HS-27A (cell line): ENCODE measurements at places on chromosomes 2 and 18.

DNA sequence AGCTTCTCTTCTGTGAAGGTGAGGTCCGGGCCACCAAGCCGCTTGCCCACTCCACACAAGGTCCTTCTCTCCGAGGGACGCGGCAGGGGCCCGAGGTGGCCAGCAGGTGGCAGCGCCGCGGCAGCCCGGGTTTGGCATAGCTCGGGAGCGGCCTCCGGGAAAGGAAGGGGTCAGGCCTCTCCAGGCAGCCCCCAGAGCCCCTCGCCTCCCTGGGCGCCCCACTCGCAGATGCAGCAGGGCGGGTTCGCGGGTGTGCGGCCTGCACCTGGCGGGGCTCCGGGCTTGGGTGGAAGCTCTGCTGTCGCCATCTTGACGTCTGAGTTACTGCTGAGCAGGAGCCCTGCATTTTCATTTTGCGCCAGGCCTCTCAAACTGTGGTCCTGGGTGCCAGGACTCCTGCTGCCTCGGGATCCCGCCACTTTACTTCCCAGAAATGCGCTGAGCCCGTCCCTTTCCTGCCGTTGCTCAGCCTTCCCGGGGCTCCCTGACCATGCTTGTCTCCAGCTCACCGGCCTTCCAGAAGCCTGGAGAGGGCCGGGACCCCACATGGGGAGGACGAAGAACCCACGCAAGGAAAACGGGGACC lies 18.6 kb upstream of the NCL start:
- peak; percentile 17 for DNase-seq

DNA sequence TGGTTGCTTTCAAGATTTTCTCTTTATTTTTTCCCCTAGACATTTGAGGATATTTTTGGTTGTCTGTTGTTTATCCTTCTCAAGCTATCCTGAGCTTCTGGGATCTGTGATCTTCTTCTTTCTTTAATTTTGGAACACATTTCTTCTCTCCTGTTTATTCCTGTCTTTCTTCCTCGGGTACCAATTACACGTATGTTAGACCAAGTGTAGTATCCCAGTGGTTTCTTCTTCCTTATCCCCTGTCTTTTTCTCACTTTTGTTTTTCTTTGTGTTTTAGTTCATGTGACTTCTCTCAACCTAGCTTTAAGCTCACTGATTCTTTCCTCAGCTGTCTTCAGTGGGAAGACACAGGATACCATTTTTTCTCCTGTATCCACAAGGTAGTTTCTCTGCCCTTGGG lies 120.0 kb downstream of the GALR1 start:
- no peak for DNase-seq

DNA sequence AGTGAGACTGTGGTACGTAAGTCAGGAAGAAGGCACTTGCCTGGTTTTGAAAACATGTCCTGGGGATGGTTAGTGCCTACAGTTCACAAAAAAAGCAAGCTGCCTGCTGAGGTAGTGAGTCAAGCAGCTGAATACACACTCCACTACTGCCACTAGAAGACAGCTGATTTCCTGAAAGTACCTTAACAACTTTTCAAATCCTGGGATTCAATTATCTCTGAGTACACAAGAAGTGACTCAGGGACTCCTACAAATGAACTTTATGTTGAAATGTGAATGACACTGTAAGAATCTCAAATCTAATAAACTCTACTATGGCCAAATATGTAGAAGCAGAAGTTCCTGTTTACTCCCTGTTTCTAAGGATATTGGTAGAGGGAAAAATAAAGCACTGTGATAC lies 58.0 kb upstream of the ARL5A start:
- no peak for DNase-seq

- no peak for DNase-seq
These were observed 62.1 kb upstream of the TCF7L1 start for GRCh38 chr2:85071096-85071495.

GRCh38 chr2:167794554-167795255 lies 452.7 kb downstream of the STK39 start:
- no peak for DNase-seq

- DNase-seq, result no peak
These were observed 176.1 kb downstream of the IKZF2 start for GRCh38 chr2:212975333-212975732.

DNA sequence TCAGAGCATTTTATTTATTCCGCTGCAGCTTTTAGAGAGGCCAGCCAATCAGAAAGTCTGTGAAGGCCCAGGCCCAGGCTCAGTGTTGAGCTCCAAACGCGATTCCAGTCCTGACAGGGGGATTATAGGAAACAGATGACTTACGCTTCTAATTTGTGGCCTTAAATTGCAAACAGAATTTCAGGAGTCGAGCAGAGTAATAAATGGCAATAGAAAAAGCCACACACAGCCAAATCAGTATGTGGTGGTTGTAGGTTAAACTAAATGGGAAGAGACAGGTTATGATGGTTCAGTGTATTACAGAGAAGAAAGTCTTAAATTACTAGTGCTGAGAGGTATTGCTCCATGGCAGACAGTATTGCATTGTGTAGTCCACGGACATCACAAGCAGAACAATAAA lies 131.0 kb upstream of the ZEB2 start:
- DNase-seq, result no peak

- no peak for DNase-seq
These were observed 42.9 kb downstream of the ZNF385B start for GRCh38 chr2:179818546-179818945.

- peak; percentile 50 for DNase-seq
These were observed 29.3 kb upstream of the HS6ST1 start for GRCh38 chr2:128347701-128348539.

- no peak for DNase-seq
These were observed 10.2 kb downstream of the C18orf32 start for GRCh38 chr18:49476664-49477411.

GRCh38 chr2:178119179-178119922 lies 7.1 kb downstream of the RBM45 start:
- DNase-seq, result no peak

- no peak for DNase-seq
These were observed 256.9 kb upstream of the COPS8 start for GRCh38 chr2:236828820-236829219.

- no peak for DNase-seq
These were observed 94.8 kb upstream of the LTBP1 start for GRCh38 chr2:32851777-32852439.

- peak; percentile 88 for DNase-seq
These were observed 54.9 kb upstream of the MAP2 start for GRCh38 chr2:209368914-209369313.

DNA sequence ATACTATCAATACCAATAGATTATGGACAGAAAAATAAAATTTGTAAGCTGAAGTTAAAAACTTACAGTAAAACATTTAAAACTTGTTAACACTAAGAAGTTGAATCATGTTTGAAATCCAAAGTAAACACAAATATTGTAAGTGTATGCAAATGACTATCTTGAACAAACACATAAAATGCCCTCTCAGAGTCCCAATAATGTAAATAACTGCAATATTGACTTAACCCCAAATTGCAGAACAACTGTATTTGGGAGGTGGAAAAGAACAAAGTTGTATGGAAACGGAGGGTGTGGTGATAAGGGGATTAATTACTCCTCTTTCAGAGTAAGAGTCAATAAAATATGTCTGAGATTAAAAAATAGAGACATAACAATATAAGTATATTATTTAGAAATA lies 140.0 kb upstream of the NOL4 start:
- DNase-seq, result no peak
